Cardiac septum (tissue), 1 donor: ENCODE measurements at places on chromosomes 5 and 9.
A peak's percentile ranks its signal among the peaks of the same experiment; 100 is the strongest.

DNA sequence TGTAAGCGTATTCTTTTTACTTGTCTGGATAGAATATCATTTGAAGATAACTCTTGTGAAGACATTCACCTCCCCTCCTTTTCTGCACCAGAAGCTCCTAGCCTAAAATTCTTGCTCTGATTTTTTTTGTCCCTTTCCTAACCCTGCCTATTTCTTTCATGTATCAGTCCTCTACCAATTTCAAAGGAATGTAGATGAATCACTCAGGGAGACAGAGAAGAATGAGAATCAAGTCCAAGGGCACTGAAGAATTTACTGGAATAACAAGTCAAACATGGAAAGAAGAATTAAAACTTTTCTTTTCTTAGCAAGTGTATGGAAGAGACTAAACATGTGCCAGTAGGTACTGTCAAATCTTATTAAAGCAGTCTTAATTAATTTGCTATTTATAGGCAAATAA, 618.7 kb downstream of the DNAH5 start:
- no peak for DNase-seq

- no peak for DNase-seq
Measured at GRCh38 chr9:111161015-111161415, 122.7 kb upstream of the LPAR1 start.

- no peak for DNase-seq
Measured at GRCh38 chr5:111755942-111756381, 1.0 kb downstream of the NREP start.

GRCh38 chr9:3205421-3206095, 320.2 kb downstream of the RFX3 start:
- DNase-seq = no peak

- DNase-seq = no peak
Measured at GRCh38 chr5:115377468-115378217, 81.2 kb upstream of the CCDC112 start.

DNA sequence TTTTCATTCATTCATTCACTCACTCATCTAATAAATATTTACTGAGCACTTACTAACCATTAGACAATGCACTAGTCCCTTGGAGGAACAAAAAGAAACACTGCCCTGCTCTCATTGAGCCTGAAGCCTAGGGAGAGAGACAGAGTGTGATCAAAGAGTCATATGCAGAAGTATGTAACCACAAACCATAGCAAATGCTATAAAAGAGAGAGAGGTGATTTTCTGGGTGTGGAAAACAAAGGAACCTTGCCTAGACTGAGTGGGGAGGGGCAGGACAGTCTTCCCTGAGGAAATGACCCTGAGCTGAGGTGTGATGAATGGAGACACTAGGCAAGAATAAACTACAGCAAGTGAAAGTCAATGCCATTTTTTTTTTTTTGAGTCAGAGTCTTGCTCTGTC, 10.8 kb upstream of the ADRA1B start:
- DNase-seq = no peak

- no peak for DNase-seq
Measured at GRCh38 chr5:153496835-153497234, 6.4 kb downstream of the GRIA1 start.

DNA sequence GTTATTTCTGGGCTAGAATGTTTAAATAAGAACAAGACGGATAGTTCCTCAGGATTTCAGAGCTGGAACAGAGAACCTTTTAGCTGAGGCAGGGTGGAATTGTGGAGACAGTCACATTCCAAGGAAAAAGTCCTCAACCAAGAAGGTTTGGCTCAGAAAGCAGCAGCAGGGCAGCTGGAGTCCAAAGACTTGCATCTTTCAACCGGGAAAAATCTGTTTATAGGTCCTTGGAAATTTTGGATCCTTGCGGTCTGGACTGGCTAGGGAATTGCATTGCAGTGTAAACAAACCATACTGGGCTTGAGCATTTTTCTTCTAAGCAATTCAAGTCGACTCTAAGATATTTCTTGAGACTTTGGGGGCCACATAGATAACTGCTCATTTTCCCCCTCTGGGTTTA, 40.8 kb upstream of the HMHB1 start:
- no peak for DNase-seq

DNA sequence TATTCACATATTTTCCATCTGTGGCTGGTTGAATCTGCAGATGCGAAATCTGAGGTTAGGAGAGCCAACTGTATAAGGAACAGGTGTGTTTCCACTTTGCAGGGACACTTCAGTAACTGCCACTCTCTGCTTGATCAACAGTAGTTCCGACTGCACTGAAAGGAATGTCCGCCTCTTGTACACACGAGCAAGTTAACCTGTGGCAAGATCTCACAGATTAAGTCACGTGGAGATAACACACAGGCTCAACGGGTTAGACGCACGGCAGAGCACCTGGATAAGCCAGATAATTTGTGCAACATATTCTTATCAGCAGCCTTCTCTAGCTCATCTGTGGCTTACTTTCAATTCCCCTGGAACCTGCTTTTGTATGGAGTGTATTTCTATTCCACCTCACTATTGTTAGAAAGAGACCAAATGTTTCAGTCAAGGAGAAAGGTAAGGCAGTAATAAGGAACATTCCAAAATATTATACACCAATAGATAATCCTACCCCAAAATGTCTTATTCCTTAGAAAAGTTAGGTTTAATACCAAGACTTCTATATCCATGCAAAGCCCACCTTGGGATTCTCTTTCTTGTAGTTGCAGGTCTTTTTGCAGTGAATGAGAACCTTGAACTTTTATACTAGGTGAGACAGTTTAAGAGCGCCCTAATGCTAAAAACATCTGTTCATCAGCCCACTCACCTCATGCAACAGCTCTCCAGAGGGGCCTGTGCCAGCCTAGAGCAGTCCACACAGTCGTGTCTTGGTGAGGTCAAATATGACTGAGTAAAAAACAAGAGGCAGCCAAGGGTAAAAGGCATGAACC, 6.5 kb upstream of the C9 start:
- DNase-seq = no peak

DNA sequence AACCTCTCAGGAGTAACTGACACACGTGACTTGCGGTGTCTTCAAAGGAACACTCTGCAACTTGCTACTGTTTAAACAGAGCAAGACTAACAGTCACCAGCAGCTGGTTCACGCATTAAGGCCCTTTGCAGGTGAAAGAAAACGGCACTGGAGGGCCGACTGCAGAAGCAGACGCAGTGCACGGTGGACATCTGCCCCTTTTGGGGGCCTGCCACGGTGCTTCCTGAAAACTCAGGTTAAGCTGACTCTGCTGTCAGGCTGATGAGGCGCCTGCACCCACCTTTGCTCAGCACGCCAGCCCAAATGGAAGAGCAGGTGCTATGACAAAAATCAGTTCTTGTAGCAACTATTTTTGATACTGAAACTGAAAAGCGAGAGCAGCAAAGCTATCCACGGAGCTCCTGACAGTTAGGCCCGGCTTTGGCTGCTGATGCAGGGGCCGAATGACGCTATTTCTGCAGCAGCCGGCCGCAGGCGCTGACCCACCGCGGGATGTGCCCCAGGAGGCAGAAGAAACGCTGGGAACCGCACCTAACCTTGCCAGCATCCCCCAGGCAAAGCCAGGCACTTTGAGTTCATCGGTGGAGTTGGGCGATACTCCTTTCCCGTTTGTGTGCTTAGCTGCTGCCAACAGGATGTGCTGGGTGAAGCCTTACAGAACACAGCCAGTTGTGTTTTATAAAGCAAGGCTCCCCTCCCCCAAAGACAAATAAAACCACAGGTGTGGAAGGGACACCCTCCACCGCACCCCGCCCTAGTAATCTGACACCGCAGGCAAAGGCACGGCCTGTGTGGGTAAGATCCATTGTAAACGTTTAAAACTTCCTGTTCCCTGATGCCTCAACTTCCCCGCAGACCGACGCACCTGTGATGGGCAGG, 21.1 kb upstream of the TERT start:
- DNase-seq = peak; percentile 65

- DNase-seq = no peak
Measured at GRCh38 chr5:54832045-54832444, 153.3 kb downstream of the ESM1 start.

DNA sequence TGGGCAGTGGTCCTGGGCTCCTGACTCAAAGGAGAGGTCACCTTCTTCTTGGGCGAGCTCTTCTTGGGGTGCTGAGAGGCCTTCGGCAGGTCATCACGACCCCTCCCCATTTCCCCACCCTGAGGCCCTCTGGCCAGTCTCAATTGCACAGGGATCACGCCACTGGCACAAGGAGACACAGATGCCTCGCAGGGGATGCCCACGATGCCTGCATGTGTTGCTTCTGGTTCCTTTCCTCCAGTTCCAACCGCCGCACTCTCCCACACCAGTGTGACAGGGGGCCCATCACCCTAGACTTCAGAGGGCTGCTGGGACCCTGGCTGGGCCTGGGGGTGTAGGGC, 1.3 kb downstream of the CEL start:
- DNase-seq = no peak

GRCh38 chr5:175214152-175214551, 229.8 kb downstream of the DRD1 start:
- DNase-seq = no peak
